Effector CD4-positive, alpha-beta T cell (primary cell): ENCODE measurements at places on chromosomes 5 and 9.

DNA sequence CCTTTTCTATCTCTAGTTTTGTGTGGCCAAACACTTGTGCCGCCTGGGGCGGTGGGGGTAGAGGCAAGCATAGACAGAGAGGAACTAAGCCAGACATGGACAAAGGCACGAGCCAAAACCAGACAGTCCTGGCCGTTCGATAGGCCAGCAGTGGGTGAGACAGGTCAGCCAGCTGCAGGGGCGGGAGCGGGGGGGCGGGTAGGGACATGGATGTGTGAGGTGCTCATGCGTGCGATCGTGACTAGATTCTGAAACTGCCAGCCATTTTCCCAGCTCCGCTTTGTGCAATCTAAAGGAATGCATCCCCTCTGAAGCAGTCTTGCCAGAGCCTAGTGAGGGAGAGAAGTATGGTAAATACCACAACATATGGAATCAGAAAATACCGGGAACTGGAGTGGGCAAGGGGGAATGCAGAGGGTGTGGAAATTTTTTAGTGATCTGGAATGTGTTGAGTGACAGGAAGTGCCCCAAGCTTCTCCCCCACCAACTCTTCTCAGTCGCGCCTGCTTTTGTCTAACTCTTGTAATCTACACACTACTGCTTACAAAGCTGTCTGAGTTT is 111.9 kb downstream of the NR6A1 start:
- DNase-seq = no peak

DNA sequence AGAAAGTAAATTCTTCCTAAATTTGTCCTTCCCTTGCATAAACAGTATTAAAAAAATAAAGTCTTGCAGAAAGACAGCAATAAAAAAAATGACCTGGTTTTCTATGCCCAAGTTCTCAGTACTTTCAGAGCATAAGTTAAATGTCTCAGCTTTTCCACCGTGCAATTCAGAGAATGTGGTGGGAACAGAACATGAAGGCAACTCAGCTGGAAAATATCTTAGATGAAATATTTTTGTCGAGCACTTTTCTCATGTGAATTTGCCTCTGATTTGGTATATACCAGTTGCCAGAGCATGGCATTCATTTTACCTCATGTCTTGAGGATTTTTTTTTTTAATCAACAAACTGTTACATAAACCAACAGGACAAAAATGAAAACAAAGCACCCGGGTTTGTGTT is 176.1 kb downstream of the CETN3 start:
- no peak for DNase-seq

DNA sequence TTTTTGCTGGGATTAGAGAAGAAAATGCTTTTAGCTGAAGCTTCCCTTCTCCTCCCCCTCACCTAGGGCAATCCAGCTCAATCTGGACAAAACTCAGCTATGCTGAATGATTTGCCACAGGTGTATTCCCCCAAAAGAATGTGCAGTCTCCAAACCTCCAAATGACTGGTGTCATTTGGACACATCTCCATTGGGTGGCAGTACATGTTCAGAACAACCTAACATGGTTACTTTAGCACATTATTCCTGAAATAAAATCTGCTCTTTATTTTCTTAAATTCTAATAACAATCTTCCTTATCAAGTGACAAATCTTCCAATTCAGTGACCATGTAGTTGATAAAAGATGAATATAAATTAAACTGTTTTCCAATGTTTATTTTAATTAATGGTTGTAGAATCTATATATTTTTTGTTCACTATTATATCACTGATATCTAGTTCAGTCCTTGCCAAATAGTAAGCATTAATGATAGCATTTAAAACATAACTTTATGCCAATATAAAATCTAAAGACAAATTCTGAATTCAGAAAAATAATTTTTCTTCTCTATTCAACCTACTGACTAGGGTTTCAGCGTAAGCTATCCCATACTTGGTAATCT is 61.3 kb upstream of the MOCS2 start:
- no peak for DNase-seq

GRCh38 chr5:56326116-56326515 is 93.0 kb upstream of the ANKRD55 start:
- no peak for DNase-seq

DNA sequence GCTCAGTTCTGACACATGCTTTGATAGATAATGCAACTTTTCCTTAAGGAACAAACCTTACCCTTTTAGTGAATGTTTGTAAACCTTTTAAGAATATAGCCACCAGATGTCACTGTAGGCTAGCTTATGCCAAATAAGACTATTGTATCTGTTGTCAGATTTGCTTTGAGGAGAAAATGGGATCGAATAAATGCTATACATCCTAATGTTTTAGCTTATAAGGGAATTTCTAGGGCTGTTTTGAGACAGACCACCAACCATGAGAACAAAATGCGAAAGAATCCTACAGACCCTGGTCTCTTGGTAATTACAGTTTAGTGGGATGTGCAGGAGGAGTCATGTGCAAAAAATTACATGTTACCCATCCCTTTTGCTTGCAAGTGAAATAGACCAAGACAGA is 127.6 kb upstream of the NMUR2 start:
- no peak for DNase-seq

DNA sequence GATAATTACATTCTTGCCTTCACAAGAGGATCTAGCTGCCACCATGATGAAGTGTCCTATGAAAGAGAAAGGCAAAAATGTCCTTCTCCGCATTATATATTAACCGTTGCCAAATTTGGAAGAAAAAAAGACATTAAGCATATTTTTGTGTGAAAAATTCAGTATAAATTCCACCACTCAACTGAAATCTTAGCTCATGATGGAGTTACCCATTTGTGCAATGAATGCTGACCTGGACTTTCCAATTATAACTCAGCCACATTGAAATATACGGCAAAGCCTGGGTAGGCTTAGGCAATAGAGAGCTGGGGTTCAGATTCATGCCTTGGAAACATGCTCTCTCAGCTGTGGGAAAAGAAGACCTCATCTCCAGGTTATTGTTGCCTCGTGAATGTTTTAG is 71.3 kb upstream of the VCAN start:
- DNase-seq = no peak

GRCh38 chr5:148343046-148343407 is 7.7 kb downstream of the SPINK9 start:
- no peak for DNase-seq

DNA sequence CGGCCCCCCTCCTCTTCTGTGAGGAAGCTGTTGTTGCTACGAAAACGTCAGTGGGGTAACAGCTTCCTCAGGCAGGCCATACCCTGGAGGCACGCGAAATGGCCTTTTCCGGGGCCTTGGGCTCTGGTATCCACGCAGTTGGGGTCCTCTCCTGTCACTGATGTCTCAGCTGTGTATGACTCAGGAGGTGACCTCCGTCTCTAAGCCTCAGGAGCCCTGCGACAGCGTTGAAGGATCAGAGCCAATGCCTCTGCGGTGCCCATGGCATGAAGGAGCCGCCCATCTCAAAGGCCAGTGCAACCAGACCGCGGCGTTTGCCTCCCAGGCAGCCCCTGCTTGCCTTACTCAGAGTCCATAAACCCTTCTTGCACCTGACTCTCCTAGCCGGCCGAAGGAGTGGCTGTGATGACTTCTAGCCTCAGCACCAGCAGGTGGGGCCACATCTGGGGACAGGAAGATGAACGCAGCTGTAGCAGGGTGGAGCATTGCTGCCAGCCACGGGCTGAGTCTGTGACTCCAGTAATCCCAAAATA is 1.0 kb upstream of the MXD3 start:
- DNase-seq = no peak

DNA sequence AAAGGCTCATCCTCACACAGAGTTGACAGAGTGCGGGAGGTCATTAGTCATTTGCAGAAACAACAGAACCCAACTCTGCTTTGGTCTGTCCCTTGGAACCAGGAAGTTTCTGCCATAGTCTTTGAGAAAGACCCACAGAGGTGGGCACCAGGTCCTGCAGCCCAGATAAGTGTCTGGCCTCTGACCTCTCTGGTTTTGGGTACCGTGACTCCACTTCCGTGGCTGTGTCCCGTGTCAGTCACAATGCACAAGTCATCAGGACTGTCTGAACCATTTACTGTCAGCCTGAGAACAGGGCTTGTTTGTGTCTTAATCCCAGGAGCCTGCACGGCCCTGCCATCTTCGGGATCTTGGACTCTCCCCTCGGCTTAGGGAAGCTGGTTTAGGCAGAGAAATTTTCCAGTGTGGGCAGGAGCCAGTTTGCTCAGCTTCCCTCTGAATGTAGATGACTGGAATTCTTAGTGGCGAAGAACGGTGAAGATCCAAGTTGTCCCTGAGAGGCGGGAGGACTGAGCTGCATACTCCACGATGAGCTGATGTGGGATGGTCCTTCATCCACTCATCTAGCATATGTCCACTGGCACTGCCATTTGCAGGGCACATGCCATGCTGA is 11.9 kb downstream of the GSN start:
- no peak for DNase-seq

- peak; percentile 59 for DNase-seq
These were observed 2.9 kb downstream of the NR4A3 start for GRCh38 chr9:99824378-99825171.

- DNase-seq = no peak
These were observed 15.0 kb downstream of the HMHB1 start for GRCh38 chr5:143826951-143827444.

DNA sequence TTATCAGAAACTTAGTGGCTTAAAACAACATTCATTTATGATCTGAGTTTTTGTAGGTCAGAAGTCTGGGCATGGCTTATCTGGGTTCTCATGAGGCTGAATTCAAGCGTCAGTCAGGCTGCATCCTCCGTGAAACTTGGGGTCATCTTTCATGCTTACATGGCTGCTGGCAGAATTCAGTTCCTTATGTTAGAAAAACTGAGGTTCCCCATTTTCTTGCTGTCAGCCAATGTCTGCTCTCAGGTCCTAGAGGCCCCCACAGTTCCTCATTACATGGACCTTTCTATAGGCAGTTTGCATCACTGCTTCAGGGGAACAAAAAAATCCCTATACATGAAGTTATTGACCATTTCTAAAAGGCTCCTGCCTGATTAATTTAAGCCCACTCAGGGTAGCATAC is 83.8 kb upstream of the NMUR2 start:
- DNase-seq = no peak

GRCh38 chr5:124173386-124173785 is 573.1 kb downstream of the ZNF608 start:
- no peak for DNase-seq

- no peak for DNase-seq
These were observed 27.0 kb downstream of the VCAN start for GRCh38 chr5:83498585-83498984.

- DNase-seq = no peak
These were observed at the start of gene C7 for GRCh38 chr5:40909264-40909663. Gene C7 (plus strand): TSS chr5:40909497. CDS start chr5:40909611, 114 bp downstream.

DNA sequence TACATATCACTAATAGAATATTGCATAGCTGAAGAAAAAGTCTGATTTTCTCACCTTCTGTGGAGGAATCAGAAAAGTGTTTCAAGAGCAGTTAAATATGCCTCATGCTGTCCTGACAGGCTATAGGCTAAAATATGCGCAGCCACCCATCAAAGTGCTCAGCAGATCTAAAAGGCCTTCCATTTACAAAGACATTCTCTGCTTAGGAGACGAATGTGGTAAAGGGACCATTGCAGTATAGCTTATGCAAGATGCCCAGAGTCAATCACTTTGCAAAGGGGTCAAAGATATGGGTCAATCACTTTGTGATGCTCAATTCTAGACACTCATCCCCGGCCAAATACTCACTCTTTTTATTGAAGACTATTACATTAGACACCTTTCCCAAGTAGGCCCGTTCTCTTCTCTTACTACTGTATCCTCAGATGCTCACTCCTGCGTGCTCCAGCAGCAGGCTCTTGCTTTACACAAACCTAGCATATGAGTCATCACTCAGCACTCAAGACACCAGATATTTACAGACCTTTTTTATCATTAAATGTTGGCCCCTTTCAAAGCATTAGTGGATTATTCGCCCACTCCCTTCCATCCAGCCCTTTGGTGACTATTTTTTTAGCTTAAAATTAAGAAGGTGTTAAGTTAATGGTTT is 568.2 kb upstream of the CDH18 start:
- no peak for DNase-seq

DNA sequence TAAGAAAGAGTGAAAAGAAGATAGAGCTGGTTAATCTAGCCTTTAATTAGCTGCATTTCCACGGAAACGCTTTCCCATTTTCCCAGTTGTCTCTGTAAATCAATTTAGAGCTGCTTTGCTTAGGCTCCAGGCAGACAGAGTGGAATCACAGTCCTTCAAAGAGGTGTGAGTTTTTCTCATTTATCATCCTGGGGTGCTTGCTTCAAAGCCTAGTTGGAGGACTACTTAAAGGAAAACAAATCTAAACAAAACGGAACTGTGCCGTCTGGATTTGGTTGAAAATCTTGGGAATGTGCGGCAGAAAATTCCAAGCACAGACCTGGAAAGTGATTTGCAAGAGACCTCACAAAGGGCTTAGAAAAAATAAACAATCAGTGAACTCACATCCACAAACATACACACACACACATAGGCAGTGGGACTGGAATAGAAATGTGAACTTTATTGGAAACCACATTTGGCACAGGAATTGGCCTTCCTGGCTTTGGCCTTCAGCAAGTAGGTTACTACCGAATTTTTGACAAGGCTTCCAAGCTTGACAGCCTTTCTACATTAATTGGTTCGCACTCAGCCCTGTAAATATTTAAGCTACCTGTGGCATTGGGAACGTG is 235.2 kb upstream of the SLC24A2 start:
- no peak for DNase-seq

GRCh38 chr5:140266471-140267200 is 36.3 kb downstream of the PFDN1 start:
- DNase-seq = no peak

GRCh38 chr5:170195961-170196360 is 36.8 kb upstream of the C5orf58 start:
- DNase-seq = no peak

DNA sequence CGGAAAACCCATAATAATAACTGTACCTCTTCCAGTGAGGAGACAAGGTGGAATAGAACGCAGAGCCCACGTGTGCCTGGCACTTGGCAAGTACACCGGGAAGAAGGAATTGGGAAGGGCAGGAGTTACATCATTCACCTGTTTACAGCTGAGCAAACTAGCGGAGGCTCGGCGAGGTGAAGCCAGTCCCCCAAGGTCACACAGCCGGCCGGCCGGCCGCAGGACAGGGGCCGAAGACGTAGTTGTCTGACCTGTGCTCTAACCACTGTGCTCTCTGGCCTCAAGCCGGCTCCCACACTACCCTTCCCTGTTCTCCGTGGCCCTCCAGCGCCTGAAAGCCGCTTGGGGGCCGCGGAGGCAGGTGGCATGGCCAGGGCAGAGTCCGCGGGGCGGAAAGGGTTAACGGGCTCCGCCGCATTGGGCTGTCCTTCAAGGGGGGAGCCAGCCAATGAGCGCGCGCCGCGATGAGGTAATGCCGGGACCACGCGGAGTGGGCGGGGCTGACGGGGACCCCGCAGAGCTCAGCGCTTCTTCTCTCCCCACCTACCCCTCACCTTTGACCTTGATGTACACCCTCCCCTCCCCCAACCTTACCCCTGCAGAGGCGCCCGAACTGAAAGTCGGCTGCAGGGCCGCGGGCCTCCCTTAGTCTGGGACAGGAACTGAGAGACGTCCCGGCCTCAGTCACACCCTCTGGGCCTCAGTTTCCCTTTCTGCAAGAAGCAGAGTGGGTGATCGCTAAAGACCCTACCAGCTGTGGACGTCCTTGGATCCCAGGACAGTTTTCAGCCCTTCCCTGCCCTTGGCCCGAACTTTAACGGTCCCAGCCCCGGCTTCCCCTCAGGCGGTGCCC is 125.1 kb downstream of the C9orf50 start:
- peak; percentile 77 for DNase-seq
